Keratinocyte (primary cell): ENCODE measurements at places on chromosomes 1 and 21. TPM values are rescaled to one million over a fixed set of nuclear protein-coding genes. Genes with fewer than 3 reads are reported as not detected.

GRCh38 chr1:204684206-204684570, 1.4 kb downstream of the LRRN2 start:
- DNase-seq: no peak
- no peaks in the 10 kb centered on the region for H3K36me3 ChIP-seq
- H3K4me3 ChIP-seq: no peak overlapping the region
- peaks cover 51% of the 10 kb centered on the region for H3K27me3 ChIP-seq

The CELA3B gene
- not detected in 3 replicates for polyA plus RNA-seq

- no peak for DNase-seq
- H3K4me3 ChIP-seq: no peak overlapping the region
- H3K36me3 ChIP-seq: no peaks in the 10 kb centered on the region
- peaks cover 76% of the 10 kb centered on the region for H3K27me3 ChIP-seq
These were observed 5.4 kb downstream of the FOXO6 start for GRCh38 chr1:41366455-41367287.

The SPRR2E gene
- polyA plus RNA-seq: 6.7 to 16.2 TPM (median 10.5 TPM) in 3 replicates

DNA sequence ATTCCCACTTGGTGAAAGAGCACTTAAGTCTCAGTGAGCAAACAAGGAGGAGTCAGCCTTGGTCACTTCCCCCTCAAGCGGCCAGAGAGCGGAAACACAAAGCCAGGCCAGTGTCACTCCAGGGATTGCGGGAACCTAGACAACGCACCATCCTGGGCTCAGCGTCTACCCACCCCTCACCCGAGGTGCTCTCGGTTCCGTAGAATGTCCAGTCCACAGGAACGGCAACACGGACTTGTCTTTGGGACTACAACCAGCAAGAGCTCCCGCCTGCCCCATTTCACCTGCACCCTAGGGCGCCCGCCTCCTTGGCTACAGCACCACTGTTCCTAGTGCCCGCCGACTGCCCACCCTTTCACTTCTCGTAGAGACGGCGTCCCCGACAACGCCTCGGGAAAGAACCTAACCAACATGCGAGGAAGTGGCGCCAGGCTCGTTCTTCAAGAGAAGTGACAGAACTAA, 509 bp downstream of the GDAP2 start:
- DNase-seq: no peak
- peak overlapping the region; percentile 75 for H3K27ac ChIP-seq
- H3K27me3 ChIP-seq: no peaks in the 10 kb centered on the region
- H3K36me3 ChIP-seq: peaks cover 3% of the 10 kb centered on the region
- H3K4me1 ChIP-seq: peaks cover 16% of the 10 kb centered on the region

The MXRA8 gene
- 0.05 to 0.14 TPM in 2 of 3 replicates, not detected in the other for polyA plus RNA-seq

GRCh38 chr1:30373471-30374399, 349.6 kb downstream of the MATN1 start:
- H3K27me3 ChIP-seq: peaks cover 9% of the 10 kb centered on the region
- H3K27ac ChIP-seq: no peak overlapping the region
- no peaks in the 10 kb centered on the region for H3K36me3 ChIP-seq
- H3K4me3 ChIP-seq: no peak overlapping the region
- peaks cover 13% of the 10 kb centered on the region for H3K4me1 ChIP-seq

DNA sequence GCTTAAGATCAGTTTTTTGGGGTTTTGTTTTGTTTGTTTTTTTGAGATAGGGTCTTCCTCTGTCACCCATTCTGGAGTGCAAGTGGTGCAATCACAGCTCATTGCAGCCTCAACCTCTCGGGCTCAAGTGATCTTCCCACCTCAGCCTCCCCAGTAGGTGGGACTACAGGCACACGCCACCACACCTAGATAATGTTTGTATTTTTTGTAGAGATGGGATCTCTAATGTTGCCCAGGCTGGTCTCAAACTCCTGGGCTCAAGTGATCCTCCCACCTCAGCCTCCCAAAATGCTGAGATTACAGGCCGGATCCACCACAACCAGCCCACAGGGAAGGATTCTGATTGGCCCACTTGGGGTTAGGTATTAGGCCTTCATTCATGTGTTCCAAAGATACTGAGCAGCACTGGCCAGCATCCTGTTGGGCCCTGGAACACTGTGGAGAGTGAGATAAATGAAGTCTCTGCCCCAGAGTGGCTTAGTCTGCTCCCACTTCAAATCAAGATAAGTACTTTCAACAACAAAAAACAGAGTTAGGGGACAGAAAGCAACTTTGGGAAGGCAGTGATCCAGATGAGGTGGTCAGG, 54.7 kb downstream of the PTP4A2 start:
- no peak for DNase-seq
- no peak overlapping the region for H3K4me3 ChIP-seq
- no peaks in the 10 kb centered on the region for H3K36me3 ChIP-seq
- H3K4me1 ChIP-seq: no peaks in the 10 kb centered on the region
- no peaks in the 10 kb centered on the region for H3K27me3 ChIP-seq

GRCh38 chr1:36658838-36659237, 176.1 kb upstream of the CSF3R start:
- no peak for DNase-seq
- no peaks in the 10 kb centered on the region for H3K36me3 ChIP-seq
- H3K4me1 ChIP-seq: no peaks in the 10 kb centered on the region
- H3K27me3 ChIP-seq: no peaks in the 10 kb centered on the region

The DENND2C gene
- 5.9 to 11.3 TPM (median 9.5 TPM) in 3 replicates for polyA plus RNA-seq

GRCh38 chr1:145972580-145972979, 8.1 kb downstream of the POLR3GL start:
- DNase-seq: no peak
- no peaks in the 10 kb centered on the region for H3K36me3 ChIP-seq
- peaks cover 3% of the 10 kb centered on the region for H3K4me1 ChIP-seq
- no peak overlapping the region for H3K4me3 ChIP-seq
- H3K27me3 ChIP-seq: no peaks in the 10 kb centered on the region

DNA sequence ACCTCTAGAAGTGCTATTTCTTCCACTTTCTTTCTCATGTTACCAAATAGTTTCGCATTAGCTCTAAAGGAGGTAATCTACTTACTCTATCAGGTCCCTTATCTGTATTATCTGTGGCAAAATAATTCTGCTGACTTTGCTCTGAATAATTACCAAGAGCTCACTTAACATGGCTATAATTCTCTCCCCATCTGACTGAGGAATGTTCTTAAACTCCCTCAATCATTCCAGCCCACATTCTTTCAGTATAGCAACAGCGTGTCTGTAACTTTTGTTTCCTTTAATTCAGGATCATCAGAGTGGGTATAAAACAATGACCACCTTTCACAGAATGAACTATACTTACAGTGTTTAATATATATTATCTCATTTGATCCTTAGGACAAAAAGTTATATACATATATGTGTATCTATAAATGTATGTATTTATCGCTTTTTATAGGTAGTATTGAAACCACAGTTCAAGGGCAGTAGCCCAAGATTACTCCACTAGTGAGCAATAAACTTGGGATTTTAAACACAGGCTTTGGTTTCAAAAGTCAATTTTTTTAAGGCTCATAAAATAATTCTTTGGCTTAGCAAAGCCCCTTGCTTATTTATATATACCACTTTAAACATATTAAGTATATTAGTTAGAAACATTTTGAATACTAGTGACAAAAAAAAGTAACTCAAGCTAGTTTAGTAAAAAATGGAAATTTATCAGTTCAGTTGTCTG, 36.1 kb upstream of the ST6GALNAC3 start:
- H3K27ac ChIP-seq: no peak overlapping the region
- H3K27me3 ChIP-seq: no peaks in the 10 kb centered on the region
- DNase-seq: no peak
- no peak overlapping the region for H3K4me3 ChIP-seq

DNA sequence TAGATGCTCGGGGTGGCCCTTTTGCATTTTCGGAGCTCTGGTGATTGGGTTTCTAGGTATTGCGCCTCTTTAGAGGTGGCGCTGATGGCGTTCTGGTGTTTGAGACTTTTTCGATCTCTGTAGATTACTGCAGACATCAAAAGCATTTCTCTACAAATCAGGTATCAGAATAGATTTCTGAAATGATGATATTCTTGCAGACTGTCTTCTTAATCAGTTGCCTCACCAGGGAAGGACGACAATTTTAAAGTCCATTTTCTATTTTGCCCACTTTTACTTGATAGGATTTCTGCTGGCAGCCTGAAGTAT, 65.2 kb upstream of the VAMP3 start:
- H3K36me3 ChIP-seq: no peaks in the 10 kb centered on the region
- peaks cover 24% of the 10 kb centered on the region for H3K27me3 ChIP-seq
- no peak overlapping the region for H3K27ac ChIP-seq
- H3K4me1 ChIP-seq: peaks cover 5% of the 10 kb centered on the region

DNA sequence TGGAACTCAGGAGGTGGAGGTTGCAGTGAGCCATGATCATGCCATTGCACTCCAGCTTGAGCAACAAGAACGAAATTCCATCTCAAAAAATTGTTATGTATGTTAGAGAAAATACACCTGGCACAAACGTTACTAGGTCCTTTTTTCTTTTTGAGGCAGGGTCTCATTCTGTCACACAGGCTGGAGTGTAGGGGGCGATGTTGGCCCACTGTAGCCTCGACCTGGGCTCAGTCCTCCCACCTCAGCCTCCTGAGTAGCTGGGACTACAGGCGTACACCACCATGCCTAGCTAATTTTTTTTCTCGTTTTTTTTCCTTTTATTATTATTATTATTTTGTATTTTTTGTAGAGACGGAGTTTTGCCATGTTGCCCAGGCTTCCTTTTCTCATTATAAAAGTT, 4.4 kb downstream of the HAX1 start:
- no peaks in the 10 kb centered on the region for H3K36me3 ChIP-seq
- no peak overlapping the region for H3K4me3 ChIP-seq
- H3K4me1 ChIP-seq: peaks cover 3% of the 10 kb centered on the region
